ENCODE measurements at places on chromosomes 12 and 14.
A peak's percentile ranks its signal among the peaks of the same experiment; 100 is the strongest.

DNA sequence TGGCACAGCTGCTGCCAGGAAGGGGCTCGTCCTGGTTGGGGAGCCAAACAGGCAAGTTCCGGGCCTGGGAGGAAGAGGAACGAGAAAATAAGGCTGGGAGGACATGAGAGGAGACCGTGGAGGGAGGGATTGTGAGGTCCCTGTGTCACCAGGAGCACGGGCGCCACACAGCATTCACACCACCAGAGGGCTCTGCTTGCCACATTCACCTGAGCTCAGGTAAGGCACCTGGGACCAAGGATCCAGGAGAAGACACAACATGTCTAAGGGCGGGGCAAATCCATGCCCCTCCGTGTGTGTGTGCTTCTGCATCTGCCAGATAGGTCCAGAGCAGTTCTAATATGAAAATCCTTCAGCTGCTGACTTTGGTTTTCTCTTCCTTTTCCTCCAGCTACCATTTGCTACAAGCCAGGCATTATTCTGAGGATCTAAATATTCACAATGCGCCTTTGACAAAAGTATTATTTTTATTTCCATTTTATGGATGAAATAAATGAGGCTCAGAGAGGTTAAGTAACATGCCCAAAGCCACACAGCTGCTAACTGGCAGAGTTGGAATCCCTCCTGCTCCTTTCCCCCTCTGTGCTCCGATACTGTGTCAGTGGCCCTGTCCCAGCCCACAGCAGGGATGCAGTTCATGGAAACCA lies 14.6 kb downstream of the RAPGEF3 start:
- DNase-seq, result peak; percentile 84

DNA sequence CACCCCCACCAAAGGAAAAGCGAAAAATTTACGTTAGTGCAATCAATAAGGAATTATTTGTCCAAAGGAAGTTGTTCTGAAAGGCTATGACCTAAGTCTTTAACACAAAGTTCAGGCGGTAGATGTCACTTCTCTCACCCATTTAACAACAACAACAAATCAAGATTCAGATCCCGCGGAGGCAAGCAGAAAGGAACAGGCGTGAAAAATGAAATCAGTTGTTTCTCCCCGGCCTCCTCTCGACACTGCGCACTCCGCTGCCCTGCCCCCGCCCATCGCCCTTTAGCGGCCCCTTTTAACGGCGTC lies 1.4 kb downstream of the DENND5B start:
- peak; percentile 69 for DNase-seq

DNA sequence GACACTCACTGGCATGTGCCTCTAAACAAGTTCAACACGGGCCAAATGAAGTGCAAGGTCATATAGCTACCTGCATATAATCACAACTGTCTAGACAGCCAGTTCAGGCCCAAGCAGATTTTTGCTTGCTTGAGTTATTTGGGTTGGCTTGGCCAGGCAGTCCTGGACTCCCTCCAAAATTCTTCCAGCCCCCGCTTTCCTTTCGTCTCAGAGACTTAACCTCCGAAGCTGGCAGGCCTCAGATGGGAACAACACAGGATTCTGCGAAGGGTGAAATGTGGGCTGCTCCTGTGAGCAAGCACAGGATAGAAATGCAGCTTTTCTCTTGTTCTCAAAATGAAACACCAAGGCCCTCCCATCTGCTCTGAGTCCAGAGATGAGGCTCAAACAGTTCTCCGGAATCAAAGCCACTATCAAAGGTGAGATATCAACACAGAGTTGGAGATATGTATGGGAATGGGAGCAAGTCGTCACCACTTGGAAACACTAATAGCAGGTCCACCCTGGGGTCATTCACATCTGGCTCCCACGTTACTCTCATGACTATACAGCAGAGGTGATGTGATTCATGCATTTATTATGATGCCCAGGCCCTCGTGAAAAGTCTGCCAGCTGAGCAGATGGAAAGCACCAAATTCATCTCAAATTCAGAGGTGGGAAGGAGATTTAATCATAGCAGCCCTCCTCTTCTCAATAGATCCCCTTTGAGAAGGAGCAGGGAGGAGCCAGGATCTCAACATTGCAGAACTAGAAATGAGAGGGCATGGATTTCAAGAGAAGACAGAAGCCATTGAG lies 389.8 kb downstream of the NUAK1 start:
- no peak for DNase-seq

DNA sequence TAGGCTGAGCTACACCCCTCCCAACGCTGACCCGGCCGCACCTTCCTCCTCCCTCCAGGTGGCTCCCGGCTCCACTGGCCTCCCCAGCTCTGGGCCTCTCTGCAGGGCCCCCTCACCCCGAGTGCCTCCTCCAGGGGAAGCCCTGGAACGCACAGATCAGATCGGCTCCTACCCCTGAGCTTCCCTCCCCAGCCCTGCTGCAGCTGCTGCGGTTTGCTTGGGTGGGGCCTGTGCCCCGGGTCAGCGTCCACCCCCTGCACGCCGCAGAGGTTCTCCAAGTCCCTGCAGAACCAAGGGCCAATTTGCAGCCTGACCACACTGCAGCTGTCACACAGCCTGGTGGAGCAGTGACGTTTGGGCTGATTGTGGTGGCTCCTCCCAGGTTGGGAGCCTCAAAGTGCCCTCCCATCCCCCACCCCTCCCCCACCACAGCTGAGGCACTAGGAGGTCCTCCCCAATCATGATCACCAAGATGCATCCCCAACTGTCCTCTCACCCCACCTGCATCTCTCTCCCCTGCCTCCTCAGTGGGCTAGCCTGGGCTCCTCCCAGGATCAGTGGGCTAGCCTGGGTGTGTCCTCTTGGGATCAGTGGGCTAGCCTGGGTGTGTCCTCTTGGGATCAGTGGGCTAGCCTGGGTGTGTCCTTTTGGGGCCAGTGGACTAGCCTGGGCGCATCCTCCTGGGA lies 12.8 kb upstream of the FBRSL1 start:
- DNase-seq, result no peak

- no peak for DNase-seq
Observed at GRCh38 chr14:38838049-38838978, 264.7 kb downstream of the SEC23A start.

DNA sequence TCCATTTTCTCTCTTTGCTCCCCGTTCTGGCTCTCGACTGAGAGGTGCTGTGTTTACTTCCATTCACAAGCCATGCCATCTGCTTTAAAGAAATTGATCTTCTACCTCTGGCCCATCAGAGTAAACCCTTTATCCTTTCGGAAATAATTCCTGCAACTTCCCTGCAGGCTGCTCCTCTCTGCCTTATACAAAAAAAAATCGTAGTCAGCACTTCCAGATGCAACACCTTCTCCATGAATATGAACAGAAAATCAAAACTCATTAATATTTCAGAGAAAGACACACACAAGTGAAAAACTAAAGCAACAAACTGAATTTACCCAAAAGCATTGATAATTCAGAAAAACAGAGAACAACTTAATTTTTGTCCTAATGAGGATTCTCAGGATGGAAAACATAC lies 127.6 kb upstream of the FSCB start:
- DNase-seq, result no peak

DNA sequence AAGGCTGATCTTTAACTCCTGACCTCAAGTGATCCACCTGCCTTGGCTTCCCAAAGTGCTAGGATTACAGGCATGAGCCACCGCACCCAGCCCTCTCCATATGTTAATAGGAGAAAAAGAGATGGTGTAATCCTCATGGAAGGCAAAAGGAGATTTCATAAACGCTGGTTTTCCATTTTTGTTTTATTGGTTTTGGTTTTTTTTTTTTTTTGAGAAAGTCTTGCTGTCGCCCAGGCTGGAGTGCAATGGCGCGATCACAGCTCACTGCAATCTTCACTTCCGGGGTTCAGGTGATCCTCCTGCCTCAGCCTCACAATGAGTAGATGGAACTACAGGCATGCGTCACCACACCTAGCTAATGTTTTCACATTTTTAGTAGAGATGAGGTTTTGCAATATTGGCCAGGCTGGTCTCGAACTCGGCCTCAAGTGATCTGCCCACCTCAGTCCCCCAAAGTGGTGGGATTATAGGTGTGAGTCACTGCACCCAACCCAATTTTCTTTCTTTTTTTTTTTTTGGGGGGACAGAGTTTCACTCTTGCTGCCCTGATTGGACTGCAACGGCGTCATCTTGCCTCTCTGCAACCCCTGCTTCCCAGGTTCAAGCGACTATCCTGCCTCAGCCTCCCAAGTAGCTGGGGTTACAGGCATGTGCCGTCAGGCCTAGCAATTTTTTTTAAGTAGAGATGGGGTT lies 8.1 kb downstream of the PTGES3 start:
- no peak for DNase-seq

- DNase-seq, result no peak
Observed at GRCh38 chr14:77107228-77107627, 9.2 kb downstream of the CIPC start.

- no peak for DNase-seq
Observed at GRCh38 chr14:24662753-24663152, 28.8 kb upstream of the GZMB start.

DNA sequence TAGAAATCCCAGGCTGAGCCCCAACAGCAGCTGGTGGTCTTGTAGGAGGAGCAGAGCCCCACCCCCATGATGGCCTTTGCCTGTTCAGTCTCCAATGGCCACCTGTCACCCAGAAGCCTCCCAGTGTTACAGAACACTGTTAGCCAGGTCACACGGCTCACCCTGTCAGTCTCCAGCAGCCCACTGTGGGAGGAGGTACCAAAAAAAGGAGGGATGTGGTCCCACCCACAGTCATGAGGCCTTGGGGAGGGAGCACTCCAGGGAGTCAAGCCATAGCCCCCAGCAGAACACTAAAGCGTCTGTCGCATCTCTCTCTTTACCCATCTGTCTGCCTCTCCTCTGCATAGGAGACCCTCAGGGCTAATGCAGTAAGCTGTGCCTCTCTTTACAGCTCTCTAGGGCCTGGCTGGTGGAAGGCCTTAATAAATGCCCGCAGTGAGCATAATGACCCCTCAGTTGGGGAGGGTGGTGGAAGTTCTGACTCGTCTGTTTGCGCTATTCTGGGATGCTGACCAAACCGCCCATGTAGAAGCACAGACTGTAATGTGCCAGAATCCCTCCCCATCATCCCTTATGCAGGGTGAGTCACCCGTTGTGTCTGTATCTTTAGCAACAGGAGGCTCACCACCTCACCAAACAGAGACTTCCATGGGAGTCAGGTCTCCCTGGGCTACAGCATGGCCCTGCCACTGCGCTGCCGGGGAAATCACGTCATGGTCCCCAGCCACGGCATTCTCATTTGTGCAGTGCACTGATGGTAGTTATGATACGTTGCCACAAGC lies 14.6 kb downstream of the C14orf132 start:
- no peak for DNase-seq

GRCh38 chr12:97960741-97961608 lies 498.4 kb downstream of the RMST start:
- DNase-seq, result peak; percentile 41

DNA sequence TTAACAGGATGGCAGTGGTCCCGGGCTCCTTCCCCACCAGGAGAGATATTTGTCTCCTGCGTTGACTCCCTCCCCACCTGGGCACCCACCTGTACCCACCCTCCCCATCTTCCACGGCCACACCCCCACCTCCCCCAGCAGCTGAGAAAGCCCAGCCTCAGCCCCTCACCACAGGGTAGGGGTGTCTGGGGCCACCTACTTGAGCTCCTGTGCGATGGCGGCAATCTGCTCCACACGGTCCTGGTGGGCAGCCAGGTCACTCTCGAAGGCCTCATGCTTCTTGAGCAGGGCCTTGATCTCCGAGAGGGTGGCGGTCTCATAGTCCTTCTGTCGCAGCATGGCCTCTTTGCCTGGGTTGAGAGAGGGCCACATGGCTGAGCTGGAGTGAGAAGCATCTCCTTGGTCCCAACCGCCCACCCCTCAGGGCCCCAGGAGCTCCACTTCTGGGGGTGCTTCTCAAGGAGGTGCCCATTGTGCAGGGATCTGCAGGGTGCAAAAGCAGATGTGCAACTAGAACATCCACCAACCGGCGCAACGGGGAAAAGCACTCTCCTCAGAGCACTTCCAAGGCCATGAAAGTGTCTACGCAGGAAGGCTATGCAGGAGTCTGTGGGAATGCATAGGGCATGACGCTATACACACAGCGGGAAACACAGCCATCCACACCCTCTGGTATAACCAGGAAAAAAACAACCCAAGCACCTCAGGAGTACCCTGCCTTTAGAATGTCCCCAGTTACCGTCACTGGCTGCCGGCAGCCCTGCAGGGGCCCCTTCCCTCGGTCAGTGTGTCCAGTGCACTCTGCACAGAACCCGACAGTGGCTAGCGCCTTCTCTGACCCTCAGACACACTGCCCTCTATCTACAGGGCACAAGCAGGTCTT lies 92.6 kb upstream of the ZFP36L1 start:
- DNase-seq, result no peak

- no peak for DNase-seq
Observed at GRCh38 chr14:73368616-73369015, 89.7 kb downstream of the NUMB start.

DNA sequence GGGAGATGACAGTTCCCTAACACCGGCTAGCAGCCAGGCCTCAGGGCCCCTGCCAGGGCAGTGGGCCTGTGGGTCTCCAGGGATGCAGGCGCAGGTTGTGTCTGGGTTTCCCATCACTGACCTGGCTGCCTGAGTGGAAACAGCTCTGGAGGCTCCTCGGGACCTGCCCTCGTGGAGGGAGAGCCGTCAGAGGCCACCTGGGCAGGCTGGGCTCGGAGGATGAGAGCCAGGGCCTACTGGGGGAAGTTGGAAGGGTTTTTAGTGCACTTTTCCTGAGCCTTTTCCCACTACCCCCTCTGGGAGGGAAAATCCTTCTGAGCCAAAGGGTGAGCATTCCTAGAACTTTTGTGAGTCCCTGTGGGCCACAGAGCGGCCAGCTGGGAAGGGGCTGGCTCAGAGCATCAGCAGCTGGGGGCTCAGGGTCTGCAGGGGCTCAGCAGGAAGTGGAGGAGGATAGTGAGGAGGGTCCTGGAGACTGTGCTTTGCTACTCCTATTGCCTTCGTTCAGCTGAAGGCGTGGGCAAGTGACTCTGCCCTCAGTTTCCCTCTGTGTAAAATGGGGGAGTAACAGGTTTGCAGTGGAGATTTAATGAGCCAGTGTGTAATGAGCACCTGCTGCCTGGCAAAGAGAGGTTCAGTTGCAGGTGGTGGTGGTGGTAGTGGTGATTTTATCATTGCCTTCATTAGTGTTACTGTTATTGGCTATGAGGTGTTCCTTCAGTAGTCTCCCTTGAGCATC lies 1.8 kb downstream of the SH2B3 start:
- DNase-seq, result no peak

- no peak for DNase-seq
Observed at GRCh38 chr14:81535396-81536164, 1.9 kb upstream of the SEL1L start.

- no peak for DNase-seq
Observed at GRCh38 chr12:59890896-59891579, 295.2 kb downstream of the SLC16A7 start.

DNA sequence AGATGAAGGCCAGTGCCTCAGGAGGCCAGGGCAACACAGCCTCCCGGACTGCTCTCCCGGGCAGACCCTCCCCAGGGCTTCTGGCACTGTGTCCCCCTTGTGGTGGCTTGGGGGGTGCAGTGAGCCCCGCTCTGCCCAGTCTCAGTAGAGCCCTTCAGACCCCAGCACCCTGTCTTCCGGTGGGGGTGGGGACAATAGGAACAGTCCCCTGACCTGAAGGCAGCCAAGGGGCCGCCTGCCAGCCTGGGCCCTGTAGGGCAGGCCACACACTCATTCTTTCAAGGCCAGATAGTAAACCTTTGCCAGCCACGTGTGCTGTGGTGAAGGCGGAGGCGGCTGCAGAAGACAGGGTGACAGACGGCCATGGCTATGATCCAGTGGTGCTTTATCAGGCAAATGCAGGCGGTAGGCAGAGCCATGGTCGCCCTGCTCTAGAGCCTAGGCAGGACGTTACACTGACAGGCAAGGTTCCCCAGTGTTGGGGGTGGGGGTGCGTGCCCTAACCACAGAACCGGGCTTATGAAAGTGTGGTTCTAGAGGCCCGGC lies 15.0 kb downstream of the ZFYVE21 start:
- DNase-seq, result no peak
